HT-29 (cell line): ENCODE measurements at places on chromosomes 7 and 10.

DNA sequence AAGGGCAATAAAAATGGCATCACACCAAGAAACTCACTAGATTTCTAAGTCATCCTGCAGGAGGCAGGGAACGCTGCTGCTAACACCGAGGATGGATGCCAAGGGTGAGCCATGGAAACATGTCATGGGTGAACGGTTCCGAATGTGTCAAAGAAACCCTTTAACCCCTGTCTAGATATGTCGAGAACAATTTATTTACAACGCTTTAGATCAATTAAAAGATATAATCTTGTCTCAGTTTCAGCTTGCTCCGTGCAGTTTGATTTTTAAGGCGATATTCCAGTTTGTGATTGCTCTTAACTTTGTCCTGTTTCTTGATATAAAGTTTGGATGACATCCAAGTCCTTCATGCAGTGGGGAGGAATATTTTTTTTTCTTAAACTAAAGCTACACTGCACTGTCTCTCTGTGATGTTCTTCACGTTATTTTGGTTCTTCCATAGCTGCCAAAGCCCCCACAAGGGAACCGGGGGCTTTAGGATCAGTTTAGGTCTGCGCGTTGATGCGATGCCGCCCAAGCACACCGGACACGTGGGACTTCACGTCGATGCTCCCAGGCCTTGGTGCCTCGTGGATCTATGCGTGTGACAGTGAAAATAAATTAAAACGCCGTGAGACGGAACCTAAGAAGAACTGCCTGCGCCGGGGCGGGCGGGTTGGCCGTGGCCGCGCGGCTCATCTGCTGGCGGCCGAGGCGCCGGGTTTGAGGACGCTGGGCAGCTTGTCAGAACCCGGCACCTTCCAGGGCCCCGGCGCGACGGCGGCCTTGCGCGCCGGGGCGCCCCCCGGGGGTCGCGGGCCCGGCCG, 220.3 kb downstream of the PHTF2 start:
- DNase-seq: peak; percentile 38

DNA sequence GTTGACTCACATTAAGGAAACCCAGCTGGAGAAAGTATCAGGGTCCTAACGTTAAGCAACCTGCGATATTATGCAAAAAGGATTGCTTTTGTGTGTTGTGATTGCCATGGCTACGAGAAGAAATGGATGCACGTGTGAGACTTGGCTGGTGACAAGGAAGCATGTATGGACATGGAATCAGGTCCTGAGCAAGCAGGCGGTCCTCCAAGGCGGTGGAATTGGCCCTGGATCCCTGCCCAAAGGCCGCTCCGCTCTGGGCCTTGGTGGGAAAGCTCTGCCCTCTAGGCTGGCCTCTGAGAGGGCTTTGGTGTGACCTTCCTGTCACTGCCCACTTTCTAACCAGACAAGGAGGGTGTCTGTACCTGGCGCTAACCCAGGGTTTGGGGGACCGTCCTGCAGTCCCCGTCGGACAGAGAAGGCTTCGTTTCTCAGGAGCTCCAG, 192.1 kb downstream of the EBF3 start:
- no peak for DNase-seq

DNA sequence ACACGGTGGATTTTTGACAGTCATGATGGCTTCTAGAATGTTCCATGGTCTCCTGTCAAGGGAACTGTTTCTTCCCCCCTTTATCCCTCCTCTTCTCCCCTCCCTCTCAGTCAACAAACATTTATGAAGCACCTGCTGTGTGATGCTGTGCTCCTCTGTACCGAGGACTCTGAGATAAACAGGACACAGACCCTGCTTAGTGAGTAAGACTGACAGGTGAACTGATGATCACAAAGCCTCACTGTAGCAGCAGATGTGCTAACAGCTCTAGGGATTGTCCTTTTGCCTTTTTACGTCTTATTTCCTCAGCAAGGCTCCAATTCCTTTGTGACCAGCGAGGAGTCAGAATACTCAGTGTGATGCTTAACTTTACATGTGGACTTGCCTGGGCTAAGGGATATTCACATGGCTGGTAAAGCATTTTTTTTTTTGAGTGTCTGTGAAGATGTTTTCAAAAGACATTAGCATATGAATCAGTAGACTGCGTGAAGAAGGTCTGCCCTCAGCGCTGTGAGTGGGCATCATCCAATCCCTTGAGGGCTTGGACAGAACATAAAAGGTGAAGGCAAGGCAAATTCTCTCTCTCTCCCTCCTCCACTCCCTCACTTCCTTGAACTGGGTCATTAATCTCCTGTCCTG, 170.1 kb downstream of the ADRA2A start:
- no peak for DNase-seq

DNA sequence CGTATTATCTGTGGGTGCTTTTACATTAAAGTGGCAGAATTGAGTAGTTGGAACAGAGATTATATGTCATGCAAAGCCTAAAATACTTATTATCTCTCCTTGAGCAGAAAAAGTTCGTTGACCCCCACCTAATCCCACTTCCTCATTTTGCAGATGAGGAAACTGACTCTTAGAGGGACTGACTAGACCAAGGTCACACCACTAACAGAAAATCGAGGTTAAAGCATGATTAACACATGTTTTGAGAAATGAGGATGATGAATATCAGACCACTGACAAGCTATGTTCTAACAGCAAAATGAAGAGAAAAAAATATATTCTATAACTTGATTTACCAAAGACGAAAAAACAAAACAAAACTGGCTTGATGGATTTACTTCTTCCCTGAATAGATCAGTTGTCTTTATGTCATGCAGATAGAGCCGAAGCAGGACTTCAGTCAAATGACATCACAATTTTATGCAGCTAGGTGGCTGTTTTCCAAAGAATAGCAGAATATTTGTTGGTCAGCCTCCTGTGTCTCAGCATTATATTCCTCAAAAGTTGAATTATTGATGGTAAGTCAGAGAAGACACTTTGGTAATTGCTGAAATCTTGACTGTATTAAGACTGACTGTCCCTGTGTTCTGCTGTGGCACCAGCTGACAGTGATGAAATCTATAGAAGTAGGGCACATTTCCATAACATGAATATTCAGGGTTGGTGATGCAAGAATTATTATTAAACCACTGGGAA, 24.2 kb upstream of the SMIM30 start:
- DNase-seq: no peak

- DNase-seq: no peak
These were observed 1.1 kb downstream of the NKX1-2 start for GRCh38 chr10:124448696-124449169.

DNA sequence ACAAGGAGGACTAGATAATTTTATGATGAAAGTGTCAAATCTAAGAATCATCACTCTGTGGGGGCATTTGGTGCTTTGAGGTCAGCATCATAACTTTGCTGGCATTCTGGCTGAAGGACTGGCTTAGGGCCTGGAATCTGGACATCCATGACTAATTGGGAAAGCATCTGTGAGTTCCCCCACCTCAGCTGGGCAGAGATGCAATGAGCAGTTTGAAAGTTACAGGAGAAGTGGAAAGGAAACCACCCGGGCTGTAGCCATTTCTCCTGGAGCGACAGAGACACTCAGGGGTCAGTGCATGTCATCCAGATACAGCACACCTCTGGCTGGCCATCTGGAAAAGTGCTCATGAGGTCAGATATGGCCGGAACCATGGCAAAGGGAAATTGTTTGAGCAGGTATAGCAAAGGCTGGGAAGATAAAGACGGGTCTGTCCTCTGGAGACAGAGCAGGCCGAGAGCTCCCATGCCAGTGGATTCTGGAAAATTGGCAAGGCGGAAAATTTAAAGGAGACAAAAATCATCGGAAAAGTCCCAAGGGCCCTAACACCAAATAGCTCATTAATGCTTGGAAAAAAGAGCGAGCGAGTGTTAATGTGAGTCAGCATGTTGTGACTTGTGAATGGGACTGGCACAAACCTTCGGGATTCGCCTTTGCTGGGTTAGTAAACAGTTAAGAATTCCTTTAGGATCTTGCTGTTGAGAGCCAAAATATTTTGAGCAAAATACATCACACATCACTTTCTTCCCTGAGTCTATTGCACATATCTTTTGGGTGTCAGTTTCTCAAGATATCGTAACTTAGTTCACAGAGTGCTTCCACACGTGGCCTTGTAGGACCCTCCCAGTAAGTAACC, 188.4 kb upstream of the AGK start:
- DNase-seq: no peak

- DNase-seq: no peak
These were observed 215.8 kb downstream of the CHCHD3 start for GRCh38 chr7:132866144-132866531.

- DNase-seq: no peak
These were observed 89.1 kb downstream of the CNOT4 start for GRCh38 chr7:135420786-135421185.

GRCh38 chr10:98312822-98313221, 44.8 kb upstream of the LOXL4 start:
- no peak for DNase-seq

- DNase-seq: no peak
These were observed 258.2 kb downstream of the SDK1 start for GRCh38 chr7:3559278-3559677.

- no peak for DNase-seq
These were observed 2.2 kb downstream of the IFT22 start for GRCh38 chr7:101319401-101319800.
